ENCODE measurements at places on chromosomes 3 and 15.

DNA sequence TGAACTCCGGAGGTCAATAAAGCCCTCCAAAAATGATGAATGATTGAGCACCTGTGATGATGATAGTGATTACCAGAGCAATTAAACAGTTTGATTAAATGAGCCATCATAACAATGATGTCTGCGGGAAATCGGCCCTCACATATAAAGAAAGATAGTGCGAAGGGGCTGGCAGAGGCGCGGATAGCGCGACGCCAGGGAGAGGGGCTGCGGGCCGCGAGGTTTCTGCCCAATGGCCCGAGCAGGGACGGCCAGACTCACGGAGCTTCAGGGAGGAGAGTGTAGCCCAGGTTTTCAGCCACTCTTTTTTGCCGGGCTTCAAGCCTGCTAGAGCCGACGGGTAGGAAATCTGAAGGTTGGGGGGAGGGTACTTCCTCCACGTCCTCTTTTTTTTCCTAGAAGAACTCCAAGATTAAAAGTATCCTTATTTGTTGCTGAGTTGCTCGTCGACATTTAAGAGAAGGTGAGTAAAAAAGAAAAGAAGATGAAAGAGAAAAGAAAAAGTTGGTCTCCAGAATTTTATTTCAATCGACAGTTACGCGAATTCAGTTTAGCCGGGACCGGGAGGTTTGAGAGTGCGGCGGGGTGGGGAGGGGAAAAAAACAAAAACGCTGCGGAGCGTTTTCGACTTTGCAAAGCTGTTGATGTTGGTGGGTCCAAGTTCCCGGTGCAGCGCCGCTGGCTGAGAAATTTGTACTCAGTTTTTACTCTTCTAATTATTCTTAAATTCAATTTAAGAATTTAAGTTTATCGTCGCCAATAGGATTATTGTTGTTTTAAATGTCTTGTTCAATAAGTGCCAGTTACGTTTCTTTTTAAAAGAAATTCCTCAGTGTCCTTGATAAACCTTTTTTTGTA, 2.2 kb upstream of the MEIS2 start:
- DNase-seq: no peak

GRCh38 chr15:70152070-70152480, 54.4 kb upstream of the TLE3 start:
- DNase-seq: no peak

- no peak for DNase-seq
Measured at GRCh38 chr3:155019575-155019974, 60.5 kb upstream of the MME start.

GRCh38 chr3:52892625-52893311, 4.6 kb downstream of the STIMATE start:
- DNase-seq: peak; percentile 27

DNA sequence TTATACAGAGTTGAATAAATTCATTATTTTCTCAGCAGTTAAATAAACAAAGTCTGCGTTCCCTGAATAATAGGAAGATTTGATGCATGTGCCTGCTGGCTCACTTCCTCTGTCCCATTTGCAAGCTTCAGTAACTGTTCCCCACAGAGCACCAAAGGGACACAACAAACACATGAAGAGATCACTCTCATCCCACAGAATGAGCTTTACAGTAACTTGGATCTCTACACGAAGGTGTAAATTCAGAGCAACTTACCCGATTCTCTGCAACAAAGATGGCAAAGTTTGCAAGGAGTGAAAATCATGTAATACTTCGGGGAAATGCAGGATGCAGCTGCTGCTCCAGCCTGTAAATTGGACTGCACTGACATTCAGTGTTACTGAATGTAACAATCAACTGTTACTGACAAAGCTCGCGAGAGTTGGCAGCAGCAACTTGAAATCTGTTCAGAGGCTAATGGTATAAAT, at the start of gene BCHE:
TSS of gene BCHE (minus strand) at position 366 of the 468 bp plus-strand sequence. CDS start 6,390 bp downstream, outside the sequence.
- no peak for DNase-seq
